Activated CD8-positive, alpha-beta T cell treated with anti-CD3 and anti-CD28 coated beads for 36 hours (primary cell): ENCODE measurements at places on chromosomes 1 and 21. TPM values are rescaled to one million over a fixed set of nuclear protein-coding genes. Genes with fewer than 3 reads are reported as not detected.

FNDC10 gene
- 2.8 TPM for total RNA-seq

TFAP2E gene
- total RNA-seq, result 0.58 TPM

SLC27A3 gene
- total RNA-seq, result 10.0 TPM

TSSK3 gene
- 0.90 TPM for total RNA-seq

ATP5PF gene
- 154 TPM for total RNA-seq

S100A7A gene
- total RNA-seq, result not detected

DNA sequence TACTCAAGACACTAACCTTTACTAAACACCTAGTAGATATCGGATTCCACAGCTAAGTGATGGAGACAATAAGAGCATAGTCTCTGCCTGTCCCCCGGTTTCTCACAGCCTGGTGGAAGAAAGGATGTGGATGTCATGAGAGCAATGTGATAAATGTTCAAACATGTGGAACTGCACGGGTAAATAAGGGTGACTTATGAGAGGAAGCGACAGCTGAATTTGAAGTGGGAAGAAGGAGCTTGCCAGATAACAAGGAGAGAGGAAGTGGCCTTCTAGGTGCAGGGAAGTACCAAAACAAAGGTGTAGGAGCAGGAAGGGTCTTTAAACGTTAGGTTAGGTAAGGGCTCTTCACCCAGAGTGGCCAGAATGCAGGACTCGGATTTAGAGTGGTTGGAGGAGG lies 178.6 kb upstream of the NRIP1 start:
- no peak overlapping the region for H3K4me3 ChIP-seq
- H3K4me1 ChIP-seq, result no peaks in the 10 kb centered on the region
- no peak for DNase-seq
- H3K27ac ChIP-seq, result no peak overlapping the region

GRCh38 chr1:101178688-101179491 lies 57.9 kb upstream of the S1PR1 start:
- peaks cover 77% of the 10 kb centered on the region for H3K4me1 ChIP-seq
- H3K27me3 ChIP-seq, result no peaks in the 10 kb centered on the region
- peak overlapping the region; percentile 75 for H3K4me3 ChIP-seq
- peaks cover 7% of the 10 kb centered on the region for H3K36me3 ChIP-seq
- peak overlapping the region; percentile 100 for H3K27ac ChIP-seq

DNA sequence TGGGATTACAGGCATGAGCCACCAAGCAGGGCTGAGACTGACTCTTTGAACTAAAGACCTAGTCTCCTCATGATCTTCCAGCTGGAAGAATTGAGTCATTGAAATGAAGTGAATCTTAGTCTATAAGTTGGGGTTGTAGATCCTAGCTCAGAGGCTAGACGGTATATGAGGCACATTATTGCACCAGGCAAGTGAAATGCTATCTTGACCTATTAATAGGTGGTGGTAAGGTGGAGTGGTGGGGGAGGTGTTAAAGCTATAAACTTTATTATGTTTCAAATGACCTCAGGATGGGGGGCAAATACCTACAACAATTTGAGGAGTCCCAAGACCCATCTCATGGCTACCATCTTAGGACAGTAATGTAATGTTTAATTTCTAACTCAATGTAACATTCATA lies 36.8 kb upstream of the SLC16A1 start:
- no peak for DNase-seq
- peaks cover 6% of the 10 kb centered on the region for H3K36me3 ChIP-seq
- no peaks in the 10 kb centered on the region for H3K27me3 ChIP-seq
- H3K4me1 ChIP-seq, result no peaks in the 10 kb centered on the region
- no peak overlapping the region for H3K4me3 ChIP-seq

GRCh38 chr1:165841582-165842017 lies 14.2 kb downstream of the UCK2 start:
- H3K4me1 ChIP-seq, result peaks cover 34% of the 10 kb centered on the region
- H3K27me3 ChIP-seq, result no peaks in the 10 kb centered on the region
- H3K36me3 ChIP-seq, result peaks cover 14% of the 10 kb centered on the region

DNA sequence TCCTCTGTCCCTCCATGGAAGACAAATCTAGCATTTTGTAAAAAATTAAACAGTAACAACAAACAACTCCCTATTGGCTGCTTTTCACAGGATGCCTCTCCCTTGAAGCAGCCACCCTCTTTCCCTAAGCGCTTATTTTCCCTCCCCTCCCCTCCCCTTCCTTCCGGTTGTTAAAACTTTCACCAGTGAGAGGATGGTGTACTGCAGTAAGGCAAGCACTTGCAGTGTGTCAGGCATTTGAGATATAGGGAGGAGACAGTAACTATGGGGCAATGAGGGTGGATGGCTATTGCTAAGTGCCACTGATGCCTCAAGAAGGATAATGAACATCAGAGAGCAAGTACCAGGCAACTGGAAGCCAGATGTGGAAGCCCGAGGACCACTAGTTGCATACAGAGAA lies 19.1 kb upstream of the KIAA1614 start:
- DNase-seq, result no peak
- H3K36me3 ChIP-seq, result no peaks in the 10 kb centered on the region
- H3K4me1 ChIP-seq, result peaks cover 2% of the 10 kb centered on the region

- no peaks in the 10 kb centered on the region for H3K4me1 ChIP-seq
- no peak overlapping the region for H3K4me3 ChIP-seq
- H3K36me3 ChIP-seq, result no peaks in the 10 kb centered on the region
- no peak overlapping the region for H3K27ac ChIP-seq
- peak; percentile 43 for DNase-seq
Observed at GRCh38 chr1:197614916-197615692, 160.2 kb downstream of the DENND1B start.

DNA sequence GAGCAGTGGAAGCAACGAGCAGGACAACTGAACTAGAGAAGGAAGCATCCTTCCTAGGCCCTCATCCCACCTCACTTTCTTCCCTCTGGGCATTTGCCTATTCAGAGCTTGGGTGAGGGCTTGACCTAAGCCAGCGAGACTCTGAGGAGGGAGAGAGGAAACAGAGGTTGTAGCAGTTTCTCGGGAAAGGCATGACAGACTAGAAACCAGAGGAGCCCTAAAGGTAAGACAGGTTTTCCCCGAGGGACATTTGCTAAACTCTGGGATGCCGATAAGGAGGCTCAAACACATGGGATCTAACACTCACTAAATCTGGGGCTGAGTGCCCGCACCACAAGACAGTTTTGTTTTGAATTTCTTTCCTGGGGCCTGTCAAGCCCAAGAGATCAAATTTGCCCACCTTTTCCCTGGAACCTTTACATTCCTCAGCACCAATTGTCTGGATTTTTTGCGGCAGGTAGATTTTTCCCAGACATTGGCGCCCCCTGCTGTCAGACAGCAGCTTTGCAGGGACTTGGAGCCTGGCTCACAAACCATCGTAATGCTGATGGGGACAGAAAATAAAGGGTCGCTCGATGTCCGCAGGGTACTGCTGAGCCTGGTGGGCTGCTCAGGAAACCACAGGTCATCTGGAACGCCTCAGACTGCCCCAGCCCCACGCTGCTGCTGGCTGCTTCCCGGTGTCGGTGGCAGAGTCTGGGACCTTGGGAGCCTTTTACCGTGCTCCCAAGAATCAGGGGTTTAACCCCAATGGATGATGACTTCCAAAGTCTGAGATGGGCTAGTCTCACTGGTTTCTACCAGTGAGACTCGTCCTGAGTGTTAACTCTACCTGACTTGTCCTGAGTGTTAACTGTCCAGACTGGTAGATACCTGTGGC lies 23.4 kb upstream of the TSPAN2 start:
- DNase-seq, result peak; percentile 56
- H3K4me3 ChIP-seq, result no peak overlapping the region
- H3K27ac ChIP-seq, result no peak overlapping the region
- peaks cover 8% of the 10 kb centered on the region for H3K4me1 ChIP-seq

DNA sequence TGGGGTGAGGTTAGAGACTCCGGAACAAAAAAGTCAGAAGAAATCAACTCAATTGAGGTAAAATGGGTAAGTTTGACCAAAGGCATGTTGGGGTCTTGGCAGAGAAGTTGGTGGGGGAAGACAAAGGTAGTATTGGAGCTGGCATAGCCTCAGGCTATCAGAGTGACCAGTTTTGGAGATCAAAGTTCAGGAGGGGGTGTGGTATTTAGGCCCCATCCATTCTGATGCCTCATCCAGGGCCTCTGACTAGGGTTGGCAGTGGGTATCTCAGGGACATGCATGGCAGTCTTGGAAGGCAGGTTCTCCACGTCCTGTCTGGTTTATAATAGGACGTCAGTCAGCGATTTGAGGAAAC lies 73.2 kb upstream of the TRABD2B start:
- H3K36me3 ChIP-seq, result no peaks in the 10 kb centered on the region
- no peak overlapping the region for H3K4me3 ChIP-seq
- H3K4me1 ChIP-seq, result no peaks in the 10 kb centered on the region
- no peak for DNase-seq
- no peak overlapping the region for H3K27ac ChIP-seq
- peaks cover 5% of the 10 kb centered on the region for H3K27me3 ChIP-seq

DNA sequence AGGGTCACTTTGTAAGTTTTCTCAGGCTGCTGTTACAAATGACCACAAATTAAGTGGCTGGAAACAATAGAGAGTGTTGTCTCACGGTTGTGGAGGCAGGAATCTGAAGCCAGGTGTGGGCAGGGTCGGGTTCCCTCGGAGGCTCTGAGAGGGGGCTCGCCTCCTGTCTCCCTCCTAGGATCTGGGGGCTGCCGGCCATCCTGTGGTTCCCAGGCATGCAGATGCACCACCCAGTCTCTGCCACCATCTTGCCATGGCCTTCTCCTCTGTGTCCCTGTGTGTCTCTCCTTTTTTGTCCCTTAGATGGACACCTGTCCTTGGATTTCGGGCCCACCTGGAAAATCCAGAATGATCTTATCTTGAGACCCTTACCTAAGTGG lies 4.8 kb downstream of the TP73 start:
- DNase-seq, result no peak
- H3K4me1 ChIP-seq, result peaks cover 15% of the 10 kb centered on the region
- no peak overlapping the region for H3K4me3 ChIP-seq
- H3K27ac ChIP-seq, result no peak overlapping the region
- H3K36me3 ChIP-seq, result no peaks in the 10 kb centered on the region

DNA sequence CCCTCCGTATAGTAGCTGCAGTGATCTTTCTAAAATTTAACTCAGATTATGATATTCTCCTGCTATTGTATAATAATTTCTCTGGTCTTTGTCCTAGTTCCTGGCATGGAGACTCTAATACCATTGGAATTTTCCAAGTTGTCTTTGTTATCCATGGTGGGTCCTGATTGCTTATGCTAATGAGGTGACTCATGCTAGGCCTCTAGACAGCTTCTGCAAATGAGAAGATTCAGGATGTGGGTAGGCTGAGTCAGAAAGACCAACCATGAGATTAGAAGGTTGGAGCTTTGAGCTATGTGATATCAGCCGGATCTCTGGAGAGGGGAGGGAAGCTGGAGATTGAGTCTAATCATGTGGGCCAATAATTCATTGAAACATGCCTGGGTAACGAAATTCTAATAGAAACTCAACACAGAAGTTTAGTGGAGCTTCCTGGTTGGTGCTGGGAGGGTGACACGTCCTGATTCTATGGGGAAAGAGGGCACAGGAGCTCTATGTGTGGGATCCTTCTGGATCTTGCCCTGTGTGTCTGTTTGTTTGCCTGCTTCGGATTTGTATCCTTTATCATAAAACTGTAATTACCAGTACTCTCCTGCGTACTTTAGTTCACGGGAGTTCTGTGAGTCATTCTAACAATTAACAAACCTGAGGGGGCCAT lies 73.2 kb upstream of the CNIH3 start:
- DNase-seq, result peak; percentile 63
- H3K4me3 ChIP-seq, result no peak overlapping the region
- H3K4me1 ChIP-seq, result peaks cover 19% of the 10 kb centered on the region
- peak overlapping the region; percentile 58 for H3K27ac ChIP-seq
- peaks cover 6% of the 10 kb centered on the region for H3K27me3 ChIP-seq

DNA sequence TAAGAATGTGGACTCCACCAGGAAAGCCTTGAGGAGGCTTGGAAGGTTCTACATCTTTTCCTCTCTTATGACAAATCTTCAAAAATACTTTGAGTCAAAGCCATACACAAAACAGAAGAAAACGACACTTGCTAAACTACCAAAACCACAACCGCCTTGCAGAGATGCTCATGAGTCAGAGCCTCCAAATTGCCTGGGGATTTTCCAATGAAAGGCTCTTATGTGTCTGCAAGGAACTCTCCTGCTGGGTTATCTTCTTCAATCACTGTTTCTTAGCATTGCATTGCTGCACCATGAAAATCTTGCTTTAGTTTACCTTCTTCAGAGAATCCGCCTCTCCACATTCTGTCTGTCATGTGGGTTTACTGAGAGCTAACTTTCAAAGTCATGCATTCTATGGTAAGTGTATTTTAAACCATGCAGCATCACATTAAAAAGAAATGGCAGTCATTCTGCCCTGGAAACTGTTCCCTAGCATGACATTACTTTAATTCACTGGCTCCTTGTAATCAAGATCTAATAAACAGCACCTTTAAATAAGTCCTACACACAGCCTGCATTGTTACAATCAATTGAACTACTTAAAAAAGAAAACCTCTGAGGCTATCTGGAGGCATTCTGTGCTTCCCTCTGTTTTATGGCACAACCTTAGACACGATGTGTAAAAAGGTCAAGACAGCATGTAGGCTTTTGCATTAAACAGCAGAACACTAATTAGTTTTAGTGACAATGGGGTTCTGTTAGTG lies 210.0 kb upstream of the FOXD3 start:
- no peak overlapping the region for H3K27ac ChIP-seq
- peaks cover 14% of the 10 kb centered on the region for H3K27me3 ChIP-seq
- H3K36me3 ChIP-seq, result no peaks in the 10 kb centered on the region
- no peak overlapping the region for H3K4me3 ChIP-seq
- DNase-seq, result peak; percentile 7

DNA sequence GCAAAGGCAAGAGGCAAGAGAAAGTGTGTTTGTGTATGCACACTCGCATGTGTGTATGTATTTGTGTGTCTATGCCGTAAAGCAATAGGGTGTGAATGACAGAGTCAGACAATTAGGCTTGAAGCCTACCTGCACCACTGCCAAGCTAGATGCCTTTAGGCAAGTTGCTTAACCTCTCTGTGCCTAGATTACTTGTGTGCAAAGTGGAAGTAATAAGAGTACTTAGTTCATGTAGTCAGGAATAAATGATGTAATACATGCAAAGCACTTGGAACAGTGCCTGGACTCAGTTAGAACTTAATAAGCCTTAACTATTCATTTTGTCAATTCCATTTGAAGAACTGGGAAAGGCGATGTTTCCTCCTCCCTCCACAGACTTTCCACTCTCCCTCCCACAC lies 31.7 kb downstream of the LAMB3 start:
- no peak for DNase-seq
